ENCODE measurements at places on chromosomes 5 and 9.
A peak's percentile ranks its signal among the peaks of the same experiment; 100 is the strongest.

DNA sequence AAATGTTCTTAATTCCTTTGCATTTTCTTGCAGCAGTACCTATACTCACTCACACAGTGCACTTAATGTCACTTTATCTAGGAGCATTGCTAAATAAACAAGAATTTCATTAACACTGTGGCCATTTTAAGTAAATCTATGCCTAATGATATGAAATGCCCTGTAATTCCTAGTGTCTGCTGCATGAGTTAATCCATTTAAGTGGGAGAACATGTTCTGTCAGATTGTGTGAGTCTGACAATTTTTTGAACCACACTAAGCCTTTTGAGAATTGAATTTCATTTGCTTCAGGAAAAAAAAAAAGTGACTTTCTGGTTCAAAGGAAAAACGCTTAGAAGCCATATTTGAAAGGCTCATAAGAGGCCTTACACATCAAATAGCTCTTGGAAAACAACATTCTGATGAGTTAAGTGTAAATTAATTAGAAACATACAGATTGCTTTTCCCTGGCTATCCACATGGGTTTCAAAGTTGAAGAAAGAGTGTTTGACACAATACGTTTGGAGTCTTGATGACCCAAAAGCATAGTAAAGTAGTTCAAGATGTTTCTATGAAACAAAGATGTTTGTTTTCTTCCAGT lies 446.7 kb upstream of the GRAMD2B start:
- no peak for DNase-seq

DNA sequence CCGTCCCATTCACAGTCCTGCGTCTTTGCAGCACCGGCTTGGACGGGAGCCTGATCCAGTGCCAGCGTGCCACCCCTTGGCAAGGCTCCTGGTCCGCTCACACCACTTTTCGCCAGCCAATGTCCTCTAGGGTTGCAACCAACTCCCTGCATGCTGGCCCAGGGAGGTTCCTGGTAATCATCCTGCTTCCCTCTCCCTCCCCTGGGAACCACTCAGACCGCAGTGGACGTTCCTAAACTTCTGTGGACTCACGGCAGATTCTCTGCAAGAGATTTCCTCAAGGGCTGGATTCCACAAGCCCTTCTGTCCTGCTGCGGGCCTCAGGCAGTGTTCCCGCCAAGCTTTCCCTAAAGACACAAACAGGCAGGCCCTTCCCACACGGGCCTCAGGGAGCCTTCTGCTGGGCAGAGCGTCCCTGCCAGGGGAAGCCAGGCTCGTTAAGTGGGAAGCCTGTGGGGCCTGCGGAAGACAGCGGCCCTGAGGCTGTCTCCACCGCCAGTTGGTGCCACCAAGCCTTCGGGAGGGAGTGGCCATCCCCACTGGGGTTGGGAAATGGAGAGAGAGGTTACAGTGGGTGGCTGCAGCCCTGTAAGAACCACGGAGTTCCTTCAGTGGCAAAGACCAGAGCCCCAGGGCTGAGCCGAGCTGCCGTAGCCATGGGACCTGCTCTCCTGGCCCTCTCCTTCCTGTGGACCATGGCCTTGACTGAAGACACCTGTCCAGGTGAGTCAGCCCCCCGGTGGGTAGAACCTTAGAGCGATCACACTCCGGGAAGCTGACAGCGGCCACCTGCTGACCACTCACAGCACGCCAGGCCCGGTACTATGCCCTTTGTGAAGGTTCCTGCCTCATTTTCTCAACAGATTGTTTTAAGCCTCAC lies 16.4 kb upstream of the FCN2 start:
- DNase-seq = no peak

- DNase-seq = no peak
Measured at GRCh38 chr5:59831326-59832010, 62.1 kb downstream of the PDE4D start.

GRCh38 chr9:99822806-99823591 lies 1.3 kb downstream of the NR4A3 start:
- peak; percentile 67 for DNase-seq

DNA sequence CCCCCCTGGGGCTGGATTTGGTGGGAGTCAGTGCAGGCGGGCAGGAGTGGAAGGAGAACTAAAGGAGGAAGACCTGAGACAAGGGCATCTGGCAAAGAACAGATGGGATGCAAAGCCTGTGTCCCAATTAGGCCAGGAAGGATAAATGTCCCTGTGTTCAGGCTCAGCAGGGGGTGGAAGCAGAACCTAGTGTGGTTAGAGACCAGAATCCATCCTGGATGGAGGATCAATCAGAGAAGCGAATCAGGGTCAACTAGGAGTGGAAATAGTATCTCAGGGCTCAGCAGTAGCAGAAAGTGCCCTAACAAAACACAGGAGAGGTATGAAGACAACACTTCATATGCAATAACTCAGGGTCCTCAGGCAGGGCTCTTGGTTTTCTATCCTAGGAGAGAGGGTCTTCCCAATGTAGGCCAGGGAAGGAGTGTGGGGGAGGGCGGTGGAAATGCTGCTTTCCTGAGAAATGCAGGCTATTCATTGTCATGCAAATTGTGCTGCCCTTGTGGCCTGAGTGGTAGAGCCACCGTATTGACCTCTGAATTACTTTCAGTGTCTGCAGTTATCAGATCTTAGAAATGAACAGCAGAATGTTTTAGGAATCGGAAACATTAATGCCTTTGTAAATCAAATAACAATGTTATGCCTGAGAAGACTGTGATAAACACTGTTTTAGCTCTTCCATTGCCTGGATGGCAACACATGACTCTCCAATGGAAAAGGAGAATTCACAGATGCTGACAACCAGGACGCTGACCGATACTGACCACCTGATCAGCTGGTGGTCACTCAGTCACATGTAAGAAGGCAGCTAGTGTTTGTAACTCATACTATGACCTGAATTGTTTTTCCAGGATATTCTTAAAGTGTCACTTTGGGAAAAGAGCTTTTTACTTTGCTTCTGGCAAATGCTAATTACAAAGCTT lies 323.6 kb downstream of the SEMA5A start:
- no peak for DNase-seq

DNA sequence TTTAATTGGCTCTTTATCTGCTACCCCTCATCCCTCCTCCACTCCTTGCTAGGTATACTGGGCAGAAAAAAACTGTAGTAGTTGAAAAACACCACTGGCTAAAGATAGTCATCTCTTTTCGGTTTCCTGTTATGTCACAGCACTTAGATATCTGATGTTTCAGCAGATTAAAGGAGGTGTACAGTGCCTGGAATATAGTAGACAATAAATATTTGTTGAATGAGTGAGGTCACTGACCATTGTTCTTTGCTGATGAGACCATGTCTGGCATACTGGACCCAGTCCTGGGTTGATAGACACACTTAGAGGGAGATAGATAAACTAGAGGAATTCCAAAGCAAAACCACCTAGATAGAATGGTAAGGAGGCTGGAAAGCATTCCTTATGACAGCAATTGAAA lies 3.2 kb downstream of the GRPEL2 start:
- DNase-seq = no peak

- DNase-seq = no peak
Measured at GRCh38 chr9:8876303-8876702, 1076.7 kb upstream of the DMAC1 start.

DNA sequence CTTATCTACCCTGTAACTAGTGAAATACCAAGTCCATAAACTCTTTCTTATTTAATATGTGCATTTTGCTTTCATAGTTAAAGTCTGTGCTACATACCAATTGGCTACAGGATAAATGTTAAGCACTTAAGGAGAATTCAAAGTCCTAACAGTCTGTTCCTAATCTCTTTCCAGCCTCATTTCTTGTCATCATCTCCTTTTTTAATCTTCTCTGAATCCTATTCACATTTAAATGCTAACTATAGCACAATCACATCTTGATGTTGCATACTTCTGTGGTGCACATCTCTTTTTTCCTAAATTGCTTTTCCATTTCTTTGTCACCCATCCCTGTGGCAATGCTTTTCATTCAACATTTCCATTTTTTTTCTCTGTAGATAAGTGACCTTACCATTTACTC lies 996.1 kb upstream of the TYRP1 start:
- no peak for DNase-seq

DNA sequence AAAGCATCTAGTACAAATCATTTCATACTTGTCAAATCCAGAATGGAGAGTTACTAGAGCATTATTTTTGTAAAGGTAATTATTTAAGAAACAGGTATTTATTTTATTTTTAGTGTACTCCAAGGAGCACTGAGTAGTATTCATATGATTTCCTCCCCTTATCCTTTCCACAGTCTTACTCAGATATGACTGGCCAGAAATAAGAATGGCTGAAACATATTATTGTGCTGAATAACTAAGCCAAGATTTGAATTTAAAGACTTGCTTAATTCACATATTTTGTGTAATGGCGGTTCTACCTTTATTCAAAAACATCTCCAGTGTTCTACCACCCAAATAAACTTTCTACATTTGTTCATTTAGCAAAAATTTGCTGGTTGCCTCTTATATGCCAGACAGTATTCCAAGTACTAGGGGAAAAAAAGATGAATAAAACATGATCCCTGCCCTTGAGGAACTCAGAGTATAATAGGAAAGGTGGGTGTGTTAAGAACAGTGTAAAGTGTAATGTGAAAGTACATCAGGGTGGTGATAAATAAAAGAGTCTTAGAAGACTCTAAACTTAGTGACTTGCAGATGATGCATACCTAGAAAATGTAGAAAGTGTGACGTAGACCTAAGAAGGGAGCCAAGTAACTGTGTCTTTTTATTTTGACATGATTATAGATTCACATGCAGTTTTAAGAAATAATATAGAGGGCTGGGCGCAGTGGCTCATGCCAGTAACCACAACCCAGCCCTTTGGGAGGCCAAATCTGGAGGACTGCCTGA lies 110.4 kb upstream of the GRHPR start:
- no peak for DNase-seq

DNA sequence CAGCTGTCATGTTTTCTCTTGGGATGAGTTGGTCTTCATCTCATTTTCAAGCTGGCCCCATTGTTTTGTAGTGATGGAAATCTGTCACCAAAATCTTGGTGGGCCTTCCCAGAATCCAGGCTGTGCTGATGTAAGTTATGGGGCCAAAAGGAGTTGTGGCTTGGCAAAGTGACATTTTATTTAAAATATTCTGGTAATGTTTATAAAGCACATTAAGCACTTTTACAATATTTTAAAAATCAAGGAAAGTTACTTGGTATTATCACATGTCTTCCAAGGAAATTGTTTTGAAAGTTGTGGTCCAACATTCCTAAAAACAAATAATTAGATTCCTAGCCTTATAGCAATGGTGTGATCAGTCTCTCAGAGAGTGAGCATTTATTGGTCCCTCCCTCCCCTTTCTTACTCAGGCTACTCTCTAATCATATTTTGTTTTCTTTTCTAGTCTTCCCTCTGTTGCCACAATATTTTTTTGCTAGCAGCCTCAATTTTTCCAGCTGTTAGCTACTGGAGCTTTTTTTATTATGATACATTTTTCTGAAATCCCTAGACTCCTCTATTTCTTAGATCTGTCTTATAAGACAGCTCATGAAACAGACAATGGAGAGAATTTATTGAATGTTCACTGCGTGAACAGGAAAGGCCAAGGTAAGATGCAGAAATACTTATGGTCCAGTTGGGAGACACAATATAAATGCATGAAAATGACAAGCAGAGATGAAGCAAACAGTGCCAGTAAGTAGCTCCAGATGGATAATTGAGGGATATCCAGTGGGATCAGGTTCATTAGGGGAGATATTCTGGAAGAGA lies 408.1 kb upstream of the ZNF608 start:
- DNase-seq = no peak

GRCh38 chr5:94266170-94266569 lies 352.2 kb downstream of the KIAA0825 start:
- DNase-seq = no peak

GRCh38 chr9:77021922-77022782 lies 2.7 kb downstream of the FOXB2 start:
- no peak for DNase-seq

DNA sequence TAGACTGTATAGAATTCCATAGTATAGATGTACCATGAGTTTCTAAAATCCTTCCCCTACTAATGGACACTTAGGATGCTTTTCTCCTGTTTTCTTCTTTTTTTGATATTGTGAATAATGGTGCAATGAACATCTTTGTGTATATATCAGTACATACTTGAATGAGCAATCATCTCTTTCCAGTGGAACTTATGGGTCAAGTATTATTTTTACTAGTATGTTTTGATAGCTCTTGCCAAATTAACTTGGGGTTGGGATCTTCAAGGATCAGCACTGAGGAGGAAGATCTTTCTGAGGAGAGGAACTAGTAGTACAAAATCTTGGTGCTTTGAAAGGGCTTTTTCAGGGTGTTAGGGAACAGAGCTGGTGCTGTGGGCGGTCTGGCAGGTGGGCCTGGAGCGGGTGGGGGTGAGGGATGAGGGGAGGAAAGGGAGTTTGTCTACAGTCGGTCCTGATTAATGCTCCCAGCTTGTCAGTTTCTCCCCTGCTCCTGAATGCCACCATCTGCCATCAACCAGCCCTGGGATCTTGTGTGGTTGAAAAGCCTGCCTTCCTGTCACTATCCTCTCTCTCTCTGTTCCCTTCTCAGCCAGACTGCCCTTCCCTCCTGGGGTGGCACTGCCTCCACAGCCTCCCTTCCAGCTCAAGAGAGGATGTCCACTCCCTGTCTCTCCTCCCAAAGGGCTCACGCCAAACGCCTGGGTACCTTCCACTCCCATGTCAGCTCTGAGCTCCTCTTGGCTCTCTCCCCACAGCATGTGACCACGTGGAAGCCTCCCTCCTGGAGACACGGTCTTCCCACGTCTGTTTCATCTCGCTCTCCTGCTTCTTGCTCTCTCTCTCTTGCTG lies 185.9 kb downstream of the DAB2IP start:
- DNase-seq = peak; percentile 22
